ENCODE measurements at places on chromosomes 12 and 14.

DNA sequence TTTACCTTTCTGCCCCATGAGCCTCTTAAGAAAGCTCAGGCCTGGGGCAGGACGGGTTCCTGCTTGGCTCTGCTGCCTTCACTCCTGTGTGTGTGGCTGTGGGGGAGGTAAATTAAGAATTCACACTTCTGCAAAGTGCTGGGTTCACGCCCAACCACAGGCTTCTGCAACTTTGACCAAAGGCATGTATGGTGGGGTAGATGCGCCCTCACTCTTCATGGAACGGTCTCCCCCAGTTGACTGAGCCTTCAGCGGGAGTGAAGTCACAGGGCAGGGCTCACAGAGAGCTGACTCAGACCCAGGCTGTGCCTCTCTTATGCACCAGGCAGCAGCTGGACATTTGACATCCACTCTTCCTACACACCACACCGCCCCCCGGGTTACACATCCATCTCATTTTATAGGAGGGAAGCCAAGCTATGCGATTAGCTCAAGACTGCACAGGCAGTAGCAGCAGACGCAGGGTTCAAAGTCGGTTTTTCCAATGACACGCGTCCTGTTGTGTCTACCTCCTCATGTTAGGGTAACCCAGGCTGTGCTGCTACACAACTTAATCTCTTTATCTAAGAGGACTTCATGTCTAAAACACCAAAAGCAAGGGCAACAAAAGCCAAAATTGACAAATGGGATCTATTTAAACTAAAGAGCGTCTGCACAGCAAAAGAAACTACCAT lies 15.4 kb upstream of the BCL11B start:
- no peak for DNase-seq

DNA sequence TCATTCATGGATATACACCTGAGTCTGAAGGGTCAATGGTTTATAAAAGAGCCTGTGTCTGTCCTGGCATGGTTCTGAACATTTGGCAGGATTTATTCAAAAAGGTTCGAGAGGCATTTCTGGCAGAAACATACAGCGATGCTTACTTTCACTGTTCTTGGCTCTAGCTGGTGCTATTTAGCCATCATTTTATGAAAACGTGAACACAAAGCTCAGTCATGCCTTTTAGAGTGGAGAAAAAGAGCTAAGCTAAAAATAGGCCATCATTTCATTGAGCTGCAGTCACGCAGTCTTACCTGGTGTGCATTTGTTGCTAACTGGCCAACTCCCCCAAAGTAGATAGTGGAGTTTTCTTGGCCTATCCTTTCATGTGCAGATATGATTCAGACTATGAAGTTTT lies 1209.5 kb downstream of the SLC16A7 start:
- DNase-seq, result no peak

DNA sequence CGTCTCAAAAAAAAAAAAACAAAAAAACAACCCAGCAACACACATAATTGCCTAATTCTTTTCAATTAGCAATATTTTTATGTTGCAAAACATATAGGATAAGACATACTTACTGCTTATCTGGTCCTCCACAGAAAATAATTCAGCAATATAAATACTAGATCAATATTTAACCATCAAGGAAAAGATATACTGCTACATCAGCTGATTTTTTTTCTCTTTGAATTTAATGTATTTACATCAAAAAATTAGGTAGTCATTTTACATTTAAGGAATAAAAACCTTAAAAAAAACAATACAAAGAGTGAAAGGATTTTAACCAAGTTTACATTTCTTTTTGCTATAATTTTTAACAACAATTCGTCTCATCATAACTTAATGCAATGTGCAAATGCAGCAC lies 28.1 kb downstream of the SPTSSA start:
- DNase-seq, result no peak

DNA sequence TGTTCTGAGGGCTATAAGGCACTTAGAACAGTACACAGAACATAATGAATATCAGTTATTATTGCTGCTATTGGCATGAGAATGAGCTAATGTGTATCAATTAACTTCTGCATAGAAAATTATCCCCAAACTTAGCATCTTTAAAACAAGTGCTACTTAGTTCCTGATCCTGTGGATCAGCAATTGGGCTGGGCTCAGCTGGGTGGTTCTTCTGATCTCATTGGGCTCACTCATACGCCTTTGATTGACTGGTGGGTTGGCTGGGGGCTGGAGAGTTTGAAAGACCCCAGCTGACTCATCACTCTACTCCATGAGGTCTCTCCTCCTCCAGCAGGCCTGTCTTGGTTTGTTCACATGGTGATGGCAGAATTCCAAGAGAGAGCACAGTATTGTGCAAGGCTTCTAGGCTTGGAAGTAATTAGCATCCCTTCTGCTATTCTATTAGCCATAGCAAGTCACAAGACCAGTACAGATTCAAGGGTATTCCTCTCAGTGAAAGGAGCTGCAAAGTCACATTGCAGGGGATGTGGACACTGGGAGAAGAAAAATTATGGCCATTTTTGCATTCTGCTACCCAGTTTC lies 27.2 kb upstream of the HSPB8 start:
- no peak for DNase-seq

- no peak for DNase-seq
Observed at GRCh38 chr12:11689591-11690186, 40.2 kb downstream of the ETV6 start.

GRCh38 chr12:41709012-41709411 lies 435.7 kb downstream of the GXYLT1 start:
- DNase-seq, result no peak

- DNase-seq, result no peak
Observed at GRCh38 chr12:118591-118990, 52.0 kb downstream of the IQSEC3 start.

DNA sequence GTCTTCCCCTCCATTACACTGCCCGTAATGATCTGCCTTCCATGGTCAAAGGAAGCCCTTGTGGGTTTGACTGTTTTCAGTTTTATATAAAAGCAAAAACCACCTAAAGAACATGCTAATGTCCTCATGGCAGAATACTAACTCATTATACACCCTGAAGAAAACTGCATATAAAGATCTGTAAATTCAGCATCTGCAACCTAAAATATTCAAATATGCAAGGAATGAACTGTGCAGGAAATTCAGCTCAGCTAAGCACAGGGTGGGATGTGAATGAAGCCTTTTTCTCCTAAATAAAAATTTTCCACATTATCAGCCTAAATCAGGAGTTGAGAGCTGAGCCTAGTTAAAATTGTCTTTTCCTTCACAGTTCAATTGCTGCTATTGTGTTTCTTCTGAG lies 128.1 kb downstream of the NRXN3 start:
- DNase-seq, result no peak

DNA sequence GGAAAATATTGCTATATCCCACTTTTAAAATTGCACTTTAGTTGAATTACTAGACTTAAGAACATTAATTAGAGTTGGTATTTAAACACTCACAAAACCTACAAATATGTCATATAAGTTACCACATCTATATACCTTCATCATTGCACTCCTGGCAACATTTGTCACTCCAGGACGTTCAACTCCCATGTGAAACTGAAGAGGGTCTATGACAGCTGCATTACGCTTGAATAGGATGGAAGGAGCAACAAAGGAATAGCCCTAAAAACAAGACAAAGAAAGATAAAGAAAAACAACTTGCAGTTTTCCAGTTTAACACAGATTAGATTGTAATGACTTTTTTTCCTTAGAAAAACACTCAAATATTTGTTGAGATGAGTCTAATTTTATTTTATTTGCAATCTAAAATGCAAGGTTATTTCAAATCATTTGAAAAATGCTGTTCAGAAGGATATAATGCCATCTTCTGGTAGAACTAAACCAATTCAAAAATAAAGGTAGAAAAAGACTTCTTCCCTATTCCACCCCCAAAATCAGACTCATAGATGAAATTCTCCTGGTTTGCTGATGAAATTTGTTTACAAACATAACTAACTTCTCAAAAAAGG lies 84.3 kb upstream of the TTC7B start:
- no peak for DNase-seq

GRCh38 chr12:64147875-64148274 lies 74.2 kb downstream of the KICS2 start:
- DNase-seq, result no peak

DNA sequence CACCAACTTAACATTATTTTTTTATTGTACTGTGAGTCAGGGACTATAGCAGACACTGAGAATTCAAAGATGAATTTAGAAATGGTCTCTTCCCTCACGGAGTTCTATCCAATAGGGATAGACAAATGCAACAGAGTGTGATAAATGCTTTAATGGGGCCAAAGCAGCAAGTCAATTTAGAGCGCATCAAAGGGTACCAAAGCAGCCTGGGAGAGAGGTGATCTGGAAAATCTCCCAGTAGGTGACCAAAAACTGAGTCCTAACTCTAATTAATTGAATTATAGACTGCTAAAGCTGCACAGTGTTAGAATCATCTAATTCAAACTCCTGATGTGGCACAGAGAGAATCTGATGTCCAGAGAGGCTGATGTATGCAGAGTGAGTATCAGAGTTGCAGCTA lies 2.6 kb downstream of the LIN7A start:
- no peak for DNase-seq

GRCh38 chr12:89267404-89267803 lies 84.9 kb downstream of the DUSP6 start:
- no peak for DNase-seq

- no peak for DNase-seq
Observed at GRCh38 chr12:121423682-121424623, 24.0 kb downstream of the RNF34 start.

DNA sequence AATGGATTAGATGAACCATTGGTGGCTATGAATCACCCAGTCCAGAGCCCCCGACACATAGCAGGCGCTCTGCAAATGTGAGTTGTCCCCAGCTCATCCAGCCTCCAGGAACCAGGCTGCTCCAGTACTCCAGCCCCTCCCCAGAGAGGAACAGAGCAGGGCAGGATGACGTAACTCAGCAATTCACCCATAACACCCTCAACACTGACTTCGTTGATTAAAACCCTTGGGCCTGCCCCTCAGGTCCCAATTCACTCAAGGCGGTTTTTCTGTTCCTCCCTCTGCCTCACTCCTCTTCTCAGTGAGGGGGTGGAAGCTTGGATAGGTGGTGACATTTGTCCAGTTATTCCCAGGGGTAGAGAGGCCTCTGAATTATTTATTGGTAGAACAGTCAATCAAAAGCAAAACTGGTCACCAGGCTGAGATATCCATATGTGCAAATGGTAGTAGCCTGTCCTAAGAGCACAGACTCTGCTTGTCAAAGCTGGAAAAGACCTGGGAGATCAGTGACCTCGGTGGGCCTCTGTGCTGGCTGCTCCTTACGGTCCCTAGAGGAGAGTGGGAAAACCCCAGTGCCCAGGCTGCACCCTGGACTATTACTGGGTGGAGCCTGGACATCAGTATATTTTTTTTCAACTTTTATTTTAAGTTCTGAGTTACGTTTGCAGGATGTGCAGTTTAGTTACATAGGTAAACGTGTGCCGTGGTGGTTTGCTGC lies 97.0 kb downstream of the CMKLR1 start:
- DNase-seq, result no peak

DNA sequence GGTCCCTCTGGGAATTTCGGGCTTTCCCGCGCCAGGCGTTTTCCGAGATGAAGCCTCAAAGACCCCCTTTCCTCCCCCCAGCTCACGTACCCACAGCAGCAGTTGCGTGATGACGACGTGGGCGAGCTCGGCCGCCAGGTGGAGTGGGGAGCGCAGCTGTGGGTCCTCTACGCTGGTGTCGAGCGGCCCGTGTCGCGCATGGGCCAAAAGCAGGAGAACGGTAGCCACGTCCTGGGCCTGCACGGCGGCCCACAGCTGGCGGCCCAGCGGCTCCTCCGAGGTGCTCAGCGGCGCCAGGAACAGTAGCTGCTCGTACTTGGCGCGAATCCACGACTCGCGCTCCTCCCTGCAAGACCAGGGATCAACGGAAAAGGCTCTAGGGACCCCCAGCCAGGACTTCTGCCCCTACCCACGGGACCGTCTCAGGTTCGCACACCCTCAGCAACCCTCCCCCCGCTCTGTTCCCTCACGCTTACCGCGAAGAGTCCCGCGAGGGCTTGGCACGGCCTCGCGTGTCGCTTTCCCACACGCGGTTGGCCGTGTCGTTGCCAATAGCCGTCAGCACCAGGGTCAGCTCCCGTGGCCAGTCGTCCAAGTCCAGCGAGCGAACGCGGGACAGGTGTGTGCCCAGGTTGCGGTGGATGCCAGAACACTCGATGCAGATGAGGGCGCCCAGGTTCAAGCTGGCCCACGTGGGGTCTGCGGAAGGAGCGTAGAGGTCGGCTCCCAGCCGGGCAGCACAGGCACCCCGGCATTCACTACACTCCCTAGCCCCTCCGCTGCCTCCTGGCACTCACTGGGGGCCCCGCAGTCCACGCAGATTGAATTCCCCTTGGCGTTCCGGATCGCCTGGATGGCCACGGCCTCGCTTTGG lies 11.4 kb downstream of the AGAP2 start:
- no peak for DNase-seq

- no peak for DNase-seq
Observed at GRCh38 chr14:31172084-31172483, 35.5 kb downstream of the HECTD1 start.

- DNase-seq, result no peak
Observed at GRCh38 chr12:131487388-131488124, 223.3 kb upstream of the SFSWAP start.

DNA sequence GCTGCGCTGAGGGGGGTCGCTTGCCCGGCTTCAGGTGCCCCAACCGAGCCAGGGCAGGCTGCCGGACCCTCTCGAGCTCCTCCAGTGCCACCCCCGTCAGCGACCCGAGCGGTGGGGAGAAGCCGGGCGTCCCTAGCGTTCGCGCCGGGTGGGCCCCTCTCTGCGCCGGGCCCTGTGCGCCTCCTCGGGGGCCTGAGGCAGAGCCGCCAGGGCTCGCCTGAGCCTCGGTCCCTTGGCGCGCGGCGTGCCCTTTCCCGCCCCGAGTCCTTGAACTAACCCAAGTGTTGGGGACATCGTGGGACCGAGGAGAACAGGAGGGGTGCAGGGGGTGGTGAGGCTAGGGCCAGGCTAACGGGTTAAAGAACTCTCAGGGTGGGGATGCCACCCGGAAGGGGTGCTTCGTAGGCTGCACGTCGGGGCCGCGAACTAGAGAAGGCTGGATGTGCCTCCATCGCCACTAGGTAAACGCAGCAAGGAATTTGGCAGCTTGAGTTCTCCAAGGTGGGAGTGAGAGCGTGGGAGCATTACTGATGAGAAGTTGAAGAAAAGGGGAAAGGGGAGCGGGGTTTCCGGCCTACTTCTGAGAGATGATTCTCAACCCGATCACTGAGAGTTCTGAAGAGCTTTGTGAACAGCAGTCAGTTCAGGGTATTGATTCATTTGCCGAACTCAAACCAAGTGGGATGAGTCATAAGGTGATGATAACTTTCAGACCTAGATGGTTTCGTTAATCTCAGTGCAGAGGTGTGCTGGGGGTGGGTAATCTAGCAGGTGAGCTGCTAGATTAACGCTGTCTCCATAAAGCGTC lies 618 bp downstream of the RNF34 start:
- DNase-seq, result peak; percentile 79

GRCh38 chr12:13039328-13039956 lies 4.7 kb upstream of the FAM234B start:
- no peak for DNase-seq

- no peak for DNase-seq
Observed at GRCh38 chr12:128444598-128444997, 177.6 kb downstream of the TMEM132C start.

GRCh38 chr14:69754487-69754886 lies 12.5 kb upstream of the SRSF5 start:
- DNase-seq, result no peak
